Activated T-cell treated with anti-CD3 and anti-CD28 coated beads for 1 hour (primary cell): ENCODE measurements at places on chromosomes 5 and 9.

DNA sequence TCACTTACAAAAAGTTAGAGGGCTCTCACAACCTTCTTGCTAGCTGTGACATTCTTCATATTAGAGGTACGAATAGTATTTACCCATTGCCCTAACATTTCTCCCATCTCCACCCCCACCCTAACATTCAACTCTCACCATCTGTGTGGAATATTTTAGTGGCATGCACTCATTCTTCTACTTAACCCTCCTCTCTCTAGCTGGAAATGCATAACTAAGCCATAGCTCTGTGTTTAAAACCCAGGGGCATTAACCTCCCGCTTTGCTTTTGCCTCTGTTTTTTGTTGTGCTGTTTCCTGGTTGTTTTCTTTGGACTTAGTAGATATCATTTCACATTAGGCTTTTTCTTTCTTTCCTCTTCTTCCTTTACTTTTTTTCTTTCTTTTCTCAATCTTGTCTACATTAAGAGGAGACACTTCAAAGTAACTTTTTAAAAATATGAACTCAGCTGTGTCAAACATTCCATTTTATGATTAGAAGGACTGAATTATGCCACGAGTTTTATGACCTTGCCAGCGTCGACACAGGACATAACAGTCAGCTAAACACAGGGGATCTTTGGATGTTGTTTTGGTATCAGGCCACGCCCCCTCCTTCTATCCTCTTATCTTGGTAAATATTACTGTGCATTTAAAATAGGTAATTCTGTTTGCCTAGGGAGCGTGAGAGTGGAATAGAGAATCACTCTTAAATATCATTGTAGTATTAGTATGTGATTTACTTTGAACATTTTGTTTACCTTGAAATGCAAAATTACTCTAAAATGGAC, 236.0 kb downstream of the CD180 start:
- no peak for DNase-seq

- no peak for DNase-seq
Measured at GRCh38 chr5:2299388-2300220, 416.9 kb upstream of the IRX4 start.

DNA sequence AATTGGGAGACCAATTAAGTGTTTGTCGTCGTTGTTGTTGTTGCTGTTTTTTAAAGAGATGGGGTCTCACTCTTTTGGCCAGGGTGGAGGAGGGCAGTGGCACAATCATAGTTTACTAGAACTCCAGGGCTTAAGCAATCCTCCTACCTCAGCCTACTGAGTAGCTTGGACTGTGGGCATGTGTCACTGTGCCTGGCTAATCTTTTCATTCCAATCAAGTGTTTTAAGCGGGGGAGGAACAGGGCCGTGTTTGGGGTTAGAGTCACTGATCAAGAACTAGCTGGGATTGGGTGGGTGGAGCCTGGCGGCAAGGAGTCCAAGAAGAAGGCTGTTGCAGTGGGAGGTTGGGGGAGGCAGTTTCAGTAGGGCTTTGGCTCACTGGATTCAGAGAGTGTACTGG, 13.8 kb downstream of the SNX30 start:
- no peak for DNase-seq

- no peak for DNase-seq
Measured at GRCh38 chr9:113143432-113144227, 7.2 kb upstream of the SLC31A2 start.

DNA sequence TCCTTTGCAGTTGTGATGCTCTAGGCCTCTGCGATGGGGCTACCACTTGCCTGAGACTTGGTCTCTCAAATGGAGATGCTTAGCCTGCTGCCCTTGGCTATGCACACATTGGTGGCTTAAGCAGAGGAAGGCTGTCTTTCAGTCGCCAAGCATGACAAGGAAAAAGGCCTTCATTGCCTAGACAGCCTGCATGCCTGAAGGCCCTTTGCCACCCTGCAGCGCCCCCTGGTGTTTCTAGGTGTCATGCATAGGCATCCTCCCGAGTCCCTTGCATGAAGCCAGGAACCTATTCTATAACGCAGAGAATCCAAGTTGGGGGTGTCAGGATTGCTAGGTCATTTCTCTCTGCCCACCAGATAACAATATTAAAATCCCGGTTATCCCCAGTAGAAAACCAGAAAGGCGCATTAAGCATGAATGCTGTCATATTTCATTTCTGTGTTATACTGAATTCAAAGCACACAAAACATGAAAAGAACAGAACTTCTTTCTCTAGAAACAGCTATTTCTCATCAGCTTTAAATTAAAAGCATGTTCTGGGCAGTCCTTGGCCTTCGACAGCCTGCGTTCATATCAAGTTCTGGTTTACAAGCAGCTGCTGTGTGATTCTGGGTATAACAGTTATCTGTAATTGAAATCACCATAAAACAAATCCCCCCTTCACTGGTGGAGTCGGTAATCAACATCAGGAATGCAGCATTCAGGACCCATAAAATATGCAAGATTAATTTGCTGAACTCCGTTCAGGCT, 59.7 kb upstream of the TRPC7 start:
- DNase-seq: peak; percentile 8

- DNase-seq: no peak
Measured at GRCh38 chr5:72479921-72480320, 27.3 kb downstream of the ZNF366 start.

- DNase-seq: no peak
Measured at GRCh38 chr5:181136361-181136955, 5.5 kb upstream of the OR2V1 start.
